NCI-H526 (cell line): ENCODE measurements at places on chromosomes 12 and 14.

- DNase-seq: no peak
Observed at GRCh38 chr12:55891310-55891709, 36.4 kb downstream of the PYM1 start.

DNA sequence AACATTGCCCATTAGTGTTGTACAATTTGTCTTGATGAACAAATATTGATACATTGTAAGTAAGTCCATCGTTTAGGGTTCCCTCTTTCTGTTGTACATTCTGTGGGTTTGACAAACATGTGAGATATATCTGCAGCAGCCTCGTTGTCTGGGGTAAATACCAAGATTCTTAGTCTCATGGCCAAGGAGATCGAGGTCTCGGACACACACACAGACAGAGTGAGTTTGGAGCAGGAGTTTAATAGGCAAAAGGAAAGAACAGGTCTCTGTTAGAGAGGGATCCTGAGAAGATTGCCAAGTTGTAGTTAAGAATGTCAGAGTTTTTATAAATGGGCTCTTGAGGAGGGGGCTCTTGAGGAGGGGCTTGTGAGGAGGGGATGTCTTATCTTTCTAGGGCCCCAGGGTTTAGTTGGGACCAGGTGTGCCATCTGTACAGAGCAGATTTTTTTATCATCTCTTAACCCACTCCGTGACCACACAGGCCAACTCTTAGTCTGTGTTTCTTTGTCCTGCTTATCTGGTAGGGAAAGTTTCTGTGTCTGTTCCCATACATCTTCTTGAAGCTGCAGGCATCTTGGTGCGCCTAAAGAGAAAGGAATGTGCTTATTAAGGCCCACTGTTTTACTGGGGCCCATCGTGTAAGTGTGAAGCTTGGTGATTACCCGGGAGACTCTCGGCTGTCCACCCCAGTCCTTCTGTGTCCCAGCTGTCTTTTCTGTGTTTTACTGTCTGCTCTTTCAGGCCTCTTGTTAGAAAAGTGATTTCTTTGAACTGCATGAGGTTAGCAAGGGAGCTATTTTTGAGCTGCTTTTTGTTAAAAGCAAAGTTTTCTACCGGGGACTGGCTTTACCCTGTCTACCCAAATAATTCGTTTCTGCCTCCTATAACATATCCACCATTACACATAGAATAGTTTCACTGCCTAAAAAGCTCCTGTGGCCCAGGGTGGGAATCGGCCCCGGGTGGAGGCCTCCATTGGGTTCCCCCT lies 22.4 kb upstream of the CLEC2D start:
- no peak for DNase-seq

- no peak for DNase-seq
Observed at GRCh38 chr12:81499809-81500208, 259.3 kb downstream of the PPFIA2 start.

GRCh38 chr14:59358102-59358501 lies 107.1 kb downstream of the GPR135 start:
- peak; percentile 9 for DNase-seq

DNA sequence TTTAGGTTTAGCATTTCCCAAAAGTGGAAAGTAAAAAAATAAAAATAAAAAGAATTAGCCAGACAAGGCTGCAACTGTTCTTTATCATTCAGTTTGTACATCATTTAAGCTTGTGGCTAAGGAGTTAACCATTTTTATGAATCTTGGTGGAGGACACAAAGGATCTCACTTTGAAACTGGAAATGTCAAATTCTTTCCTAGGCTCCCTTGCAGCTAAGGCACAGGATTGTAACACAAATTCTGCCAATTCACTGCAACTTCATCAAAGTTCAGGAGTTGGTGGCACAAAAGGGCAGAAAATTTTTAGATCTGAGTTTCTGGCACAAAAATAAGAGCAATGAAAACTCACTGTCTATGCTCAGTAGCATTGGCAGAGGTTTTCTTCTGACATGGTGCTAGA lies 211.2 kb upstream of the SYT10 start:
- DNase-seq: no peak

DNA sequence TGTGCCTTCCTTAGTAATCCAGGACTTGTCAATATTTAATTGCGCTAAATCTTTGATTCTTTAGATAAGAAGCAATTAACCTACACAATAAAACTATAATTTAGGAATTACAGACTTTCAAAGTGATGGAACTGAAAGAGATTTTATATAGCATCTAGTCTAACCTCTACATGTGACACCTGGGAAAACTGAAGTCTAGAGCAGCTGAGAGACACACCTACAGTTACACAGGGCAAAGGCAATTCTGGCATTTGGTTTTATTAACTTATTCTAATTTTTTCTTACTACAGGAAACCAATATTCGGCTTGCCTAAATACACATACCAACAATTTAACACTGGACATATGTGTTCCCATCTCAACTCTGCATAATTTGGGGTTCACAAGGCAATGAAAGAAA lies 196.5 kb downstream of the STXBP6 start:
- DNase-seq: no peak

DNA sequence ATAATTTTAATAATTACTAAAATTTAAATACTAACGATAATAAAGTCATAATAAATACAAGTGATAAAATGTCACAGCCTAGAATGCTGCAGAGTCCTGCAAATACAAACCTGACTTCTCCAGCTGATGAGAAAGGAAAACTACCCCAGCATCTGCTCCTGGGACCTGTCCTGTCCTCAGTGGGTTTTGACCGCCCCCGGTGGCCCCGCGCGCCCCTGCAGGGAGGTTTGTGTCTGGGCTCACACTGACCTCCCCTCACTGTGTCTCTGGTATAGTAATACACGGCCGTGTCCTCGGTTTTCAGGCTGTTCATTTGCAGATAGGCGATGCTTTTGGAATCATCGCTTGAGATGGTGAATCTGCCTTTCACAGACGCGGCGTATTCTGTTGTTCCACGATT lies 1139.4 kb downstream of the TMEM121 start:
- peak; percentile 62 for DNase-seq
